Ascending aorta (tissue), 2 donors: ENCODE measurements at places on chromosomes 3 and 15. TPM values are rescaled to one million over a fixed set of nuclear protein-coding genes. Genes with fewer than 3 reads are reported as not detected.
A peak's percentile ranks its signal among the peaks of the same experiment; 100 is the strongest.

Gene AADACL2
- total RNA-seq, result not detected

Gene PSMD2
- total RNA-seq, result 151 TPM

Gene CHRNB4
- total RNA-seq, result not detected

Gene TIMP4
- 78.9 TPM for total RNA-seq

DNA sequence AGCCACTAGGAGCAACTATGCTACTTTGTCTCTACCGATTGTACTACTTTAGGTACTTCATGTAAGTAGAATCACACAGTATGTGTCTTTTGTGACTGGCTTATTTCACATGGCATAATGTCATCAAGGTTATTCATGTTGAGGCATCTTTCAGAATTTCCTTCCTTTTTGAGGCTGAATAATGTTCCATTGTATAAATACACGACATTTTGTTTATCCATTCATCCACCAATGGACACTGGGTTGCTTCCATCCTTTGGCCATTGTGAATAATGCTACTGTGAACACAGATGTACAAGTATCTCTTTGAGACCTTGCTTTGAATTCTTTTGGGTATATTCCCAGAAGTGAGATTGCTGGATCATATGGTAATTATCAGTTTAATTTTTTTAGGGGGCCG is 29.2 kb downstream of the MYO5A start:
- H3K36me3 ChIP-seq, result no peaks in the 10 kb centered on the region
- no peaks in the 10 kb centered on the region for H3K27me3 ChIP-seq

- H3K27ac ChIP-seq, result no peak overlapping the region
- no peak for DNase-seq
- no peak overlapping the region for H3K4me3 ChIP-seq
- no peaks in the 10 kb centered on the region for H3K27me3 ChIP-seq
- H3K36me3 ChIP-seq, result no peaks in the 10 kb centered on the region
Observed at GRCh38 chr3:109683746-109684145, 346.4 kb upstream of the DPPA4 start.

DNA sequence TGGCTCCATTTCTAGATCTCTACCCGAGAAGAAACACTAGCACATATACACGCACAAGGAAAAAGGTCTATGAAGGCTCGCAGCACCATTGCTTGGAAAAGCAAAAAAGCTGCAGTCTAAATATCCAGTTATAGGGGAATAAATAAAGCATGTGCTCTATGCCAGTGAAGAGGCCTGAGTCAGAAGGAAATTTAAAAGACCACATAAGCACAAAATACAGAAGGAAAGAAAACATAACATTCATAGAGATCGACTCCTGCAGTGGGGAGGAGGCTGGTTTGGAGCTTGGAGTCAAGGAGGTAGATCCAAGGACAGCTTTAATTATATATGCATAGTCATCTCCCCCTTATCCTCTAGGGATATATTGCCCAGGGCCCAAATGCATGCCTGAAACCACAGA is 114.4 kb downstream of the PDZRN3 start:
- H3K36me3 ChIP-seq, result no peaks in the 10 kb centered on the region
- DNase-seq, result no peak
- peak overlapping the region; percentile 73 for H3K27ac ChIP-seq
- peaks cover 52% of the 10 kb centered on the region for H3K4me1 ChIP-seq
- H3K4me3 ChIP-seq, result no peak overlapping the region

- no peaks in the 10 kb centered on the region for H3K4me1 ChIP-seq
- no peak overlapping the region for H3K27ac ChIP-seq
- H3K36me3 ChIP-seq, result no peaks in the 10 kb centered on the region
- H3K4me3 ChIP-seq, result no peak overlapping the region
- no peaks in the 10 kb centered on the region for H3K27me3 ChIP-seq
- DNase-seq, result no peak
Observed at GRCh38 chr3:32857921-32858320, 40.1 kb downstream of the TRIM71 start.

DNA sequence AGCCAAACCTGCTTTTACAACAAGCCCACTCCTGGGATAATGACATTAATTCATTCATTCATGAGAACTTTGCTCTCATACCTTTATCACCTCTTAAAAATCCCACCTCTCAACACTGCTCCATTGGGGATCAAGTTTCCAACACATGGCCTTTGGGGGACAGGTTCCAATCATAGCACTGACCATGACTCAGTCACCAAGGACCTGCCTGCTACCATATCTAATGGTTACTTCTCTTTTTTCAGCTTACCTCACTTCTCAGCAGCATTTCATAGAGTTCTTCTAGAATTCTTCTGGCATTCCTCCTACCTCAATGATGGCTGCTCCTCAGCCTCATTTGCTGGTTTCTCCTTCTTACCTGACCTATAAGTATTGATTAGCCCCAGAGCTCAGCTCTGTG is 36.9 kb upstream of the RYK start:
- H3K36me3 ChIP-seq, result no peaks in the 10 kb centered on the region
- H3K4me3 ChIP-seq, result no peak overlapping the region
- no peak overlapping the region for H3K27ac ChIP-seq
- no peaks in the 10 kb centered on the region for H3K27me3 ChIP-seq

DNA sequence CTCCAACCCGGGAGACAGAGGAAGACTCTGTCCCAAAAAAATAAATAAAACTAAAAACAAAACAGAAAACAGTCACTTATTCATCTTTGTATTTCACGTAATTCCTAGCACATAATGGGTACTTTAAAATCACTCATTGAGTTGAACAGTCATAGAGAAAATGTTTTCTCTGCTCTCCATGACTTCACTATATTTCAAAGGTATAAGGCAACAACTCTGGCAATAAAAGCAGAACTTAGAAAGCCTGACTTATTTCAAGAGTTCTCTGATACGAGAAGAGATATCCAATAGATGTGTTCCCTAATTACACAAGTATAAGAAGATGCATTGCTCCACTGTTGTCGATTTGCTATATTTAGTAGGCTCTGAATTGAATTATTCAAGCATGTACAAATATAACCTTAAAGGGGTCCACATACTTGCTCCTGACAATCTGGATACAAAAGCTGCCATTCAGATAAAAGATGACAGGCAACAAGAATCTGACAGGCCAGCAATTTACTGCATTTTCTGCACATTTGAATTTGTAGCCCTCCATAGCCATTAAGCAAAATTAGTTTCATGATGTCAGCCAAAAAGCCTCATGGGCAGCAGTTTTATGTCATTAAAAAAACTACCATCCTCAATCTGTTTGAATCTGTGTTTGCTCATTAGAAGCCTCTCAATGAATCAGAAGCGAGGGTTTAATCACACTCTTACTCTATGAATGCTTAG is 47.9 kb downstream of the PEAK1 start:
- no peaks in the 10 kb centered on the region for H3K36me3 ChIP-seq
- H3K4me1 ChIP-seq, result no peaks in the 10 kb centered on the region
- H3K27ac ChIP-seq, result no peak overlapping the region
- no peak for DNase-seq

GRCh38 chr15:45454814-45455213 is 67.7 kb downstream of the SLC30A4 start:
- no peak overlapping the region for H3K4me3 ChIP-seq
- H3K27me3 ChIP-seq, result no peaks in the 10 kb centered on the region
- no peaks in the 10 kb centered on the region for H3K36me3 ChIP-seq
- no peak overlapping the region for H3K27ac ChIP-seq
- peak; percentile 77 for DNase-seq

DNA sequence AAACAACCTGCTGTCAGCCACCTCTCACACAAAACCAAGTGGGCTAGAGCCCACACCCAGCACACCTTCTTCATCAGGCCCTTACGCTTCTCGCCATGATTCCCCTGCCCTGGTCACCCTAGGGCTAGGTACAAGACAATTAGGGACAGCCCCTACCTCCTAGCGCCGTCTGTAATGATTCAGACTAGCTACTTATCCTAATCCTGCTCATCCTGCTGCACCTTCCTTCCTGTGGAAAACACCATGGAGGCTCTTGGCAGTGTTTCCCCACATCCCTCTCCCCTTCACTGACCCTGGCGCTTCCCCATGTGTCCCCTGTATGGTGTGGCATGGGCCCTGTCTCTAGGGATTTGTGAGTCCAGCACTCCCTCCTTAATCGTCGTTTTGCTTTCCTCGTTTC is 39.6 kb upstream of the ICE2 start:
- no peak overlapping the region for H3K4me3 ChIP-seq
- H3K4me1 ChIP-seq, result no peaks in the 10 kb centered on the region
- H3K36me3 ChIP-seq, result no peaks in the 10 kb centered on the region
- no peak overlapping the region for H3K27ac ChIP-seq

DNA sequence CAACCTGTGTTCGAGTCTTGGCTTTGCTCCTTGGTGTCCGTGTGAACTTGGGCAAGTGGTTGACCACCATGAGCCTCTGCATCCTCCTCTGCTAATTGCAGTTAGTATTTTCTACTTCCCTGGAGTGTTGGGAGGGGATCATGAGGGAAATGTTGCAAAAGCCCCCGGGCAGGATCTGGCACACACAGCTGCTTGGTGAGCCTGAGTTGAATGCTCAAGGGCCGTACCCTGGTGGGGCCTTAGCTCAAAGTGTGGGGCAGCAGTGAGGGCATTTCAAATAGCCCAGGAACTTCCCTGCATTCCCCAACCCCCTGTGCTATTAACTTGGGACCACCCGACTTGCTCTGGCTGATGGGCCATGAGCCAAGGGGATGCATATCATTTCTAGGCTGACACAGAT is 94.9 kb upstream of the SLC6A11 start:
- H3K4me1 ChIP-seq, result no peaks in the 10 kb centered on the region
- no peaks in the 10 kb centered on the region for H3K36me3 ChIP-seq
- no peak overlapping the region for H3K27ac ChIP-seq

- H3K4me3 ChIP-seq, result no peak overlapping the region
- no peaks in the 10 kb centered on the region for H3K4me1 ChIP-seq
- no peaks in the 10 kb centered on the region for H3K36me3 ChIP-seq
- no peaks in the 10 kb centered on the region for H3K27me3 ChIP-seq
- DNase-seq, result no peak
Observed at GRCh38 chr3:10594915-10595314, 89.5 kb upstream of the ATP2B2 start.

DNA sequence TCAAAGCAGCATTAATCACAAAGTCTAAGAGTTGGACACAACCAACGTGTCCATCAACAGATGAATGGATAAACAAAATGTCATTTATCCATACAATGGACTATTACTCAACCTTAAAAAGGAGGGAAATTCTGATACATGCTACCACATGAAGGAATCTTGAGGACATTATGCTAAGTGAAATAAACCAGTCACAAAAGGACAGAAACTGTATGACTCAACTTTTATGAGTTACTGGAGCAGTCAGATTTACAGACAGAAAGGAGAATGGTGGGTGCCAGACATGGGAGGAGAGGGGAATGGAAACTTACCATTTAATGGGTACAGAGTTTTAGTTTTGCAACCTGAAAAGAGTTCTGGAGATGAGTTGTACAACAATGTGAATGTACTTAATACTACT is 43.0 kb upstream of the SEC13 start:
- H3K4me3 ChIP-seq, result no peak overlapping the region
- no peak for DNase-seq
- no peak overlapping the region for H3K27ac ChIP-seq
- no peaks in the 10 kb centered on the region for H3K36me3 ChIP-seq
- H3K4me1 ChIP-seq, result no peaks in the 10 kb centered on the region

DNA sequence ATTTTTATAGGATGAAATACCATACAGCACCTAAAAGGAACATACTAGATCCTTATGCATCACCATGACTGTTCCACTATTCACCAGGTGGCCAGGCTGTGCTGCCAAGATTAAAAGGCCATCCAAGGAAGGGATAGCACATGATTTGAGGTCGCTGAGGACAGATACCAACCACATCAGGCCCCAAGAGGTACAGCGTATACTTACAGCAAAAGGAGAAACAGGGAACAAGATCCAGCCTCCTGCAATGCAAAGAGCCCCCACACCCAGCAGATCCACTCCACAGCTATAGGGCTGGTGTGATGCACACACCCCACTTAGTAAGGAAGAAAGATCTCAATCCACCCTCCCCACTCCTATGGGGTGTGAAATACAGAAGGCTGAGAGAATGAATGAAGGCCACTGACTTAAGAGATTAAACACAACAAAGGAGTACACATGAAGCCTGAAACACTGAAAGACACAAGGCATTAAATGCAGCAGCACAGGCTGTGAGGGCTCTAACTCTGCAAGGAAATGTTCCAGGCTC is 32.0 kb upstream of the ZNF445 start:
- DNase-seq, result no peak
- peak overlapping the region; percentile 96 for H3K4me3 ChIP-seq
- H3K36me3 ChIP-seq, result no peaks in the 10 kb centered on the region
- no peaks in the 10 kb centered on the region for H3K4me1 ChIP-seq
- H3K27me3 ChIP-seq, result no peaks in the 10 kb centered on the region

- no peaks in the 10 kb centered on the region for H3K36me3 ChIP-seq
- no peak overlapping the region for H3K27ac ChIP-seq
- DNase-seq, result no peak
- H3K27me3 ChIP-seq, result no peaks in the 10 kb centered on the region
- no peak overlapping the region for H3K4me3 ChIP-seq
Observed at GRCh38 chr3:191648787-191649186, 187.8 kb downstream of the PYDC2 start.
